ENCODE measurements at places on chromosomes 3 and 15. TPM values are rescaled to one million over a fixed set of nuclear protein-coding genes. Genes with fewer than 3 reads are reported as not detected.

DNA sequence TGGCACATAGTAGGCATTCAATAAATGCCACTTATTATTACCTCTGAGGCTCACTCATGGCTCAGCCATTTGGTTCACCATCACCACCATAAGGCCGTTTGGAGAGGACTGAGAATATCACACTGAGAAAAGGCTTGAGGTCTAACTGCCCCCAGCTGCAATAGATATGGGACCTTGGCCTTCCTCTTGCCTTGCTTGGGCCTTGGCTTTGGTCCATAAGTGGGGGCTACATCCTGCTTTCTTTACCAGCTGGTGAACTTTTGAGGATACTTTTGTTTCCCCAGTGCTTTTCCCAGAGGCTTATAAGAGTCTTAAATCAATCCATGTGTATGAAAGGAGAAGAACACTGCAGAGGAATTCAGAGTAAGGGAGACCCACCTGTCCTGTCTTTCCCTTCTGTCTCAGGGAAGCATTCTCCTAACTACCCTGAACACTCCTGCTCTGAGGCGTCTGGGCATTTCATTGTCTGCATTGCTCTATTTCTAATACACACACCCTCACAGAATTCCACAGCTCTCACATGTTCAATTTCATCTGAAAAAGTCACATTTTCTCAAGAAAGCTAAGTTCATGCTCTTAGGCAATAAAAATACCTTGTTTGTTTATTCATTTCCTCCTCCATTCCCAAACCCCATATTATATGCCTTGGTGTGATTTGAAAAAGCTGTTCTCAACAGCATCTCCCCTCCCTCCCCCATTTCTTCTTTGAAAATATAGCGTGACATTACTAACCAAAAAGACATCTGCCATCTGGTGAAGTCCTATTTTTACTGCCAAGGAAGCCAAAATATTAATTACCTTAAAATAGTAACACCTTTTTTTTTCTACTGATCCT lies 22.5 kb upstream of the KCNMB2 start:
- no peak for DNase-seq

- DNase-seq = no peak
These were observed 107.8 kb downstream of the MBNL1 start for GRCh38 chr3:152376351-152377183.

- no peak for DNase-seq
These were observed 21.6 kb upstream of the SLC6A20 start for GRCh38 chr3:45817831-45818522.

GRCh38 chr3:113832477-113833164 lies 6.0 kb upstream of the GRAMD1C start:
- DNase-seq = no peak

- no peak for DNase-seq
These were observed 38.8 kb upstream of the TNFSF10 start for GRCh38 chr3:172561897-172562640.

- no peak for DNase-seq
These were observed 173.2 kb upstream of the CHRM5 start for GRCh38 chr15:33795070-33795469.

DNA sequence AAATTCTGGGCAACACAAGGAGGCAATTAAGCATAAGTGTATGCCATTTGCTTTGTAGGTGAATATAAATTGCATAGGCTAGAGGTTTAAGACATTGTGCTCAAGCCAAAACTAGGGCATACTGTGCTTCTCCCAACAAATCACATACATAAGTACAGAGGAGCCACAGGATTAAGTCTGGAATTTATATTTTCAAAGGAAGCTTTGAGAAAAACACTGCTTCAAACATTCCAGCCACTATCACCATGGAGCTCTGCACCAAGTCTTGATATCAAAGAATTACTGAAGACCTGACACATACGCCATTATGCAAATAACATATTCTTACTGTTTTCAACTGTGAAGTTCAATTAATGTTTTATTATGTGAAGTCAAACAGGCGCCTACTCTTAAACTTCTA lies 119.4 kb upstream of the NPHP3 start:
- no peak for DNase-seq

- DNase-seq = no peak
These were observed 311.6 kb upstream of the CNTN4 start for GRCh38 chr3:1787094-1787493.

- no peak for DNase-seq
These were observed 122.2 kb downstream of the KLHL25 start for GRCh38 chr15:85672332-85673084.

GRCh38 chr3:24229468-24230221 lies 265.0 kb downstream of the THRB start:
- no peak for DNase-seq

- no peak for DNase-seq
These were observed 44.3 kb downstream of the RAB6B start for GRCh38 chr3:133851266-133851906.

- no peak for DNase-seq
These were observed 160.8 kb downstream of the FBLN2 start for GRCh38 chr3:13709706-13710105.

- DNase-seq = no peak
These were observed 16.1 kb upstream of the PLOD2 start for GRCh38 chr3:146177072-146177471.

GRCh38 chr15:91117375-91117774 lies 17.3 kb downstream of the SV2B start:
- no peak for DNase-seq

- peak; percentile 30 for DNase-seq
These were observed 24.0 kb downstream of the TSEN2 start for GRCh38 chr3:12508291-12508700.

DNA sequence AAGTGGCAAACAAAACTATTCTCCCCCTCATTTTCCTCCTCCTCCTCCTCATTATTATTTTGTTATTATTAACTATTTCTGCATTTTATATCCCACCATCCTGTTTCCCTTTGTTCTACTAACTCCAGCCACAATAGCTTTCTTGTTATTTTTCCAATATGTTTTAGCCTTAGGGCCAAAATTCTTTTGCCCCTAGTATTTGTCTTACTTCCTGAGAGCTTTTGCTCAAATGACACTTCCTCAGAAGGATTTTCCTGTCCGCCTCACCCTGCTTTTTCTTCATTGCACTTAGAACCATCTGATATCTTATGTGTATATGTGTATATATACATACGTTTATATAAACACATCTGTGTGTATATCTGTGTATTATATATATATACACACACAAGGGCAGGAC lies 32.7 kb upstream of the NUDT16 start:
- DNase-seq = no peak

GRCh38 chr3:152338159-152338720 lies 69.5 kb downstream of the MBNL1 start:
- DNase-seq = no peak

DNA sequence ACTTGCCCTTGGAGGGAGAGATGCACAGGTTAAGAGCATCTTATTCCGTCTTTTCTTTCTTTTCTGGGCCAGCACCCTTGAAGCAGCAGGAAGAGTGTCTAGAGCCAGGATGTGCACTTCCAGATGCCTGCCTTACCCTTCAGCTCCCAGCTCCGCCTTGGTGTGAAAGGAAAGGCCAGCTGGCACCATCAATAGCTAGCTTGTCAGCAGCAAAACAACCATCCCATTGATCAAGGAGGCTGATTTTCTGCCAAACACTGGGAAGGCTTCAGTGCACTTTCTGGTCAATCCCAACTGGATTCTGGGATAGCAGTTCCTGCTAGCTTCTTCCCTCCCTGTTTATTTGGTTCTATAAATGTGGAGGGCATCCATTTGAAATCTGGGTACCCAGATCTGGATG lies 110.9 kb upstream of the GALNT15 start:
- no peak for DNase-seq

GRCh38 chr15:101003706-101004105 lies 84.5 kb downstream of the LRRK1 start:
- DNase-seq = no peak

DNA sequence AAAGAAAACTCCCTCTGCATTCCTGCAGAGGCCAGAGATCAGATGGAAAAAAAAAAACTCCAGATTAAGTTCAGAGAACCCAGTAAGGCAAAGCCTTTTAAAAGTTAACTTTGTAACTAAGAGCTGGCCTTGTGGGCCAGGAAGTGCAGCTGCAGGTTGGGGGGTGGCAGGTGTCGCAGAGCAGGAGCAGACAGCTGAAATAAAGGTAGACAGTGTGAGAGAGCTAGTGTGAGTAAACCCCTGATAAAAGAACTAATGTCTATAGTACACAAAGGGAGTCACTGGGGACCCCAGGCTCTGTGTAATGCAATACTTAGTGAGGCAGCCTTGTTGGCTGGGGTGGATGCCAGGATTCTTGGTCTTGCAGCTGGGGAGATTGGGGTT lies 42.1 kb downstream of the PPCDC start:
- DNase-seq = no peak

GRCh38 chr3:134094491-134094890 lies 64.8 kb upstream of the SLCO2A1 start:
- DNase-seq = no peak

Gene MBD4
- total RNA-seq = 26.3 TPM

Gene BFSP2
- total RNA-seq = not detected

Gene DAPK2
- total RNA-seq = 12.0 TPM

Gene TMEM108
- 1.3 TPM for total RNA-seq

Gene GCNT3
- total RNA-seq = not detected

Gene FOXB1
- not detected for total RNA-seq

Gene CCDC13
- 1.1 TPM for total RNA-seq

Gene NR1I2
- 0.38 TPM for total RNA-seq

Gene NPRL2
- total RNA-seq = 12.4 TPM

Gene SH3GL3
- total RNA-seq = 1.8 TPM

Gene ACAN
- 0.12 TPM for total RNA-seq

Gene TRPM1
- total RNA-seq = 1.8 TPM

Gene EFCAB12
- total RNA-seq = 1.4 TPM

Gene GPR176
- total RNA-seq = 14.8 TPM
